ENCODE measurements at places on chromosomes 11 and 22.

DNA sequence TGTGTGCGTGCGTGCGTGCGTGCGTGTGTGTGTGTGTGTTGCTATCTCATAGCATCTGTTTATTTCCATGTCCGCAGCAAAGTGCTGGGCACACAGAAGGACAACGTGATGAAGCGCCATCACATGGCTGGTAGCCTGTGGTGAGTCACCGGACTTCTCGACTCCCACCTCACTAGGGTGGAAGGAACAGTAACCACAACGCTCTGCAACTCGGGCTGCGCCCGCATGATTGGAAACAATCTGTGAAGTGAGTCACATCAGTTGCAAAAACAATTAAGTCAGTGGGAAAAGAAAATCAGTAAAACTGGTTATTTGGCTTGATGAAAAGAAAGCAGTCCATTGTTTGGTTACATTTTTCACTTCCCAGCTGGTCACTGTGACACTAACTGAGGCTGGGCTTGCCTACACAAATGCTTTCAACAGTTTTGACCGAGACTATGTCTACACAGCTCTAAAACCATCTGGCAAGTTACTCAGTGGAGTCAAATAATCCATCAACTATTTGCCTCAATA, 437.3 kb upstream of the CADM1 start:
- DNase-seq = no peak

DNA sequence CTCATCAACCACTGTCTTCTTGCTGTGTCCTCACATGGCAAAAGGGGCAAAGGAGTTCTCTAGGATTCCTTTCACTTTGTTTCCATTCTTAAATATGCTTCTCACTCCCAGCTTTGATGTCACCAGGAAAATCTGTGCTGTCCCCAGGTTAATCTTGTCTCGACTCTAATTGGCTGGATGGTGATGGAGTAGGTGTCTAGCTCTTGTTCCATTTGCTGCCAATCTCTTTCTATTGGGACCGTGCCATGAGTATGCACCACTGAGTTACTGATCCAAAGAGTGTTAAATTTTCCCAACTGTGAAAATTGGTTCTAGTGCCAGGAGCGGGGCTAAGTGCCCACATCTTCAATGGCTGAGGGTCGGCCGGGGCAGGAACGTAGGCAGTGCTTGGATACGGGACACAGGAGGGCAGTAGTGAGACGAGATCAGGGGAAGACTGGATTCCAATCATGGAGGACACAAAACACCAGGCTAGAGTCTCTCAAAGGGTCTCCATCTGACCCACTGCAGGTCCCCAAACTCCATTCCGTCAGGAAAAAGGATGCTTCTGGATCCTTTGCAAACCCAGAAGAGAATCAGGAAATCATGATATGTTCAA, 47.7 kb upstream of the CSNK2A3 start:
- no peak for DNase-seq

DNA sequence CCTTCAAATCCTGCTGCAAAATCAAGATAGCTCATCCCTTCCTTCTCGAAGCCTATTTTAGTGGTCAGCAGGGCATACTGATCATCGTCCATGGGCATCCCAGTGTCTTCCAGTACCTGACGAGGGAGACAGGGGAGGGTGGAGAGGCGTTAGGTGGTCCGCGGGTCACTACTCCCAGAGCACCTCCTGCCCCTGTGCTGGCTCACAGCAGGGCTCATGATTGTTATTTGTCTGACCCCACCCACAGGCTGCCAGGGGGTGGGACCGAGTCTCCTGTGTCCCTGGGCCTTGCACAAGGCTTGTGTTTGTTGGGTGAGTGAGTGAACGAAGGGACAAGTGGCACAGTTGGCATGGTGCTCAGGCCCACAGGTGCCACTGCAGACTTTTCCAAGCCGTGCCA, 177.0 kb downstream of the EFCAB6 start:
- no peak for DNase-seq

DNA sequence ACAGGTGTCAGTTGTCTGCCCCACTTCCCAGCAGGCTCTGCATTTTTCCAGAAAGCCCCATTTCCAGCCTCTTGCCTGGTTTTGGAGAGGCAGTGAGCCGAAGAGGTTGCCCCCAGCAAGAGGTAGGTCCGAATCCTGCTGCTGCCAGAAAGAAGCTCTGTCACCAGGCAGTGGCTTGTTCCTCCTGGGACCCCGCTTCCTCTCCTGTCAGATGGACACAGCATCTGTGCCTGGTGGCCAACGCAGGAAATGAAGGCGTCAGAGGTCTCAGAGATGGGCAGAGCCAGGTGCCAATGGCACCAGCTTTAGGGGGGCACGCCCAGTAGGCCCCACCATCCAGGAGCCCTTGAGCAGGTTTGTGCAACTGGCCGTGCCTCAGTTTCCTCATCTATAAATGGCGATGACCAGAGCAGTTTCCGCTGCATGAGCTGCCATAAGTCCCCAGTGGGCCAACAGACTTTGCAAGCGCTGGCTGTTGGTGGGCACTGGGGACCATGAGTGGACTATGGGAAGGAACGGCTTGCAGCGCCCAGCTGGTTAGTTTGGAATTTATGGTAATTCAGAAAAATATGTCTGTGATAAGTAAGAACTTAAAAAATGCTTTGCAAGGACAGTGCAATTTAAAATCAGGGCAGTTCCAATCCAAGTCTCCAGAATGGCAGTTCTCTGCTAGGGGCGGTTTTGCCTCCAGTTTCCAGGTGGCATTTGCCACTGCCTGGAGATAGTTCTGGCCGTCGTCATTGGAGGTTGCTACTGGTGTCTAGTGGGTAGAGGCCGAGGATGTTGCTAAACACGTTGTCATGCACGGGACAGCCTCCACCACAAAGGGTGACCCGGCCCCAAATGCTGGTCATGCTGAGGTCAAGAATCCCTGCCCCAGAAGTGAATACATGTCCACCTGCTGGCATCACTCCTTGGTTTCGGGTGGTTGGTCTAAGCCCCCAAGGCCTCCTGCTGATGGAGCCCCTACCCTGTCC, 2.3 kb upstream of the OSBPL5 start:
- DNase-seq = no peak

GRCh38 chr22:19473578-19473977, 5.4 kb downstream of the UFD1 start:
- DNase-seq = no peak

GRCh38 chr11:130915603-130916237, 559 bp downstream of the SNX19 start:
- DNase-seq = no peak

- DNase-seq = no peak
Observed at GRCh38 chr22:30294066-30294465, 4.8 kb upstream of the CASTOR1 start.

DNA sequence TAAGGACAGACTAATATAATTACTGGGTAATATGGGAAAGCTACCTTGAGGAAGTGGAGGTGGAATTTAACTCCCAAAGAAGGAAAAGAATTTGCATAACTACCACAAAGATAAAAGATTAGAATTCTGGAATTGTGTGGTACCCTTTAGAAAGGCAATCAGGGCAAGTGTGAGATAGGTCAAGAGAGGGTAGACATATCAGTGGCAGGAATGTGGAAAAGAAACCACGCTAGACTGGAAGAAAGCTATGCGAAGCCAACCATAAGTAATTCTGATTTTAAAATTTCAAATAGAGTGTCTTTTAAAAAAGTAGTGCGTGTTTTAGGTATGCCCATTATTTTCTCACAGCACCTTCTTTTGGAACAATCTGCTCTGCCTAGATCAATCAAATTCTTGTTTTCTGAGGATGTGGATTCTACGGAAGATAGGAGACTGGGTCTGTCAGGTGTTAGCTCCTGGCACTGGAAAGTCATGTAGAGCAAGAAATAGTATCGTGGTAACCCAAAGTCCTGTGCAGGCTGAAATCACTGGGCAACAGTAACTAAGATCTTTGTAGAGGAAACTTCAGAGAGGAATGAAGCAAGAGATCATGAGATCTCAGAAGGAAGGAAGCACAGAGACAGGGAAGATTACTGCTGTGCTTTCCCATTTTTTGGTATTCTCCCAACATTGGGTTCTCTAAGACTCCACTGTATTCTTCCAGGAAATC, 111.3 kb upstream of the MTMR2 start:
- no peak for DNase-seq

GRCh38 chr22:47269516-47270088, 507.2 kb downstream of the TBC1D22A start:
- DNase-seq = no peak

- no peak for DNase-seq
Observed at GRCh38 chr11:111870113-111870512, 1.3 kb downstream of the ALG9 start.

- DNase-seq = no peak
Observed at GRCh38 chr11:79082907-79083306, 357.9 kb downstream of the TENM4 start.

- DNase-seq = no peak
Observed at GRCh38 chr22:22787151-22787550, 100.5 kb upstream of the IGLL5 start.

GRCh38 chr11:63551091-63551888, 11.9 kb downstream of the PLAAT2 start:
- no peak for DNase-seq

- DNase-seq = no peak
Observed at GRCh38 chr11:61918251-61918937, 1.0 kb upstream of the RAB3IL1 start.

DNA sequence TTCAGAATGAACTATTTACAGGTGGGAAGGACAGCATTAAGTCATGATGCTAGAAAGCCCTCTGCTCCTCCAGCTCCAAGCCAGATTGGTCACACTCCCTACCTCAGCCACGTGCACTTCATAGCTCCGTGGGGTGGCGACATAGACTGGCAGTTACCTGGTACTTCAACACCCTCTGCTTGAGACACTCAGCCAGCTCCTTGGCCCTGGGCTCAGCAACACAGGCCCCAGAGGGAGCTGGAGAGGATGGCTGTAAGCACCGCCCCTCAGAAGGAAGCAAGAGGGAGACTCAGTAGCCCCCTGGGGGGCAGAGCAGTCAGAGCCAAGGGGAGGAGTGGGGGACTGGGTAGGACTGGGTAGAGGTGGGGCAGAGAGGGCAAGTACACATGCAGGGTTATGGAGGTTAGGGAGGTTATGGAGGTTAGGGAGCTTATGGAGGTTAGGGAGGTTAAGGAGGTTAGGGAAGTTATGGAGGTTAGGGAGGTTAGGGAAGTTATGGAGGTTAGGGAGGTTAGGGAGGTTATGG, 102.1 kb upstream of the BID start:
- DNase-seq = no peak

DNA sequence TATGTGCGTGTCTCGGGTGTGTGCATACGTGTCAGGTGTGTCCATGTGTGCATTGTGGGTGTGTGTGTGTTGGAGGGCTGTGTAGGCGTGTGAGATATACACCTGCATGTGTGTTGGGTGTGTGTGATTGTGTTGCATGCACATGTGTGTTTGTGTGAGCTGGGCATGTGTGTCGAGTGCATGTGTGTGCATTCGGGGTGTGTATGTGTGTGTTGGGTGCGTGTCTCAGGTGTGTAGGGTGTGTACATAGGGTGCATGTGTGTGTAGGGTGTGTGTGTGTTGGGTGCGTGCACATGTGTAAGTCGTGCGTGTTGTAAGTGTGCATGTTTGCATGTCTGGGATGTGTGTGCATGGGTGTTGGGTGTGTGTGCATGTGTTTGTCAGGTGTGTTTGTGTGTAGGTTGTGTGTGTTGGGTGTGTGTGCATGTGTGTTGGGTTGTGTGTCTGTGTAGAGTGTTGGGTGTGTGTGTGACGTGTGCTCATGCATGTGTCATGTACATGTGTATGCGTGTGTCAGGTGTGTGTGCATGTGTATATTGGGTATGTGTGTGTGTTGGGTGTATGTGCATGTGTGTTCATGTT, 4.1 kb downstream of the MUC6 start:
- no peak for DNase-seq

- no peak for DNase-seq
Observed at GRCh38 chr22:47854251-47854650, 1091.8 kb downstream of the TBC1D22A start.

DNA sequence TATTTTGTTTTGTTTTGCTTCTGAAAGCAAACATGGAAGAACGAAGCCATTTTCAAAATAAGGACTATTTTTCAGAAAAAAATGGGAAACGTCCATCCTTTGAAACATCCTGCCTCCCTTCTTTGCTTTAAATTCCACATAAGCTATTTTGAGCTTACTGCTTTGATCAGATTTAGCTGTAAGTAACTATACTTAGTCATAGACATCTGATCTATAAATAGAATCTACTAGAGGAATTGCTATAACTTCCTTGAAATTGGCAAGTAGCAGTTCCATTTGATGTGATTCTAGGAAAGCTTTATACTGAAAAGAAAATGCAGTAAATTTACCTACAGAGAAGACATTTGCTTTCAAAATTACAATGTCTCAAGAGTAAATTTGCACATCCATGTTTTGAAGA, 305.8 kb downstream of the TTC28 start:
- no peak for DNase-seq

- no peak for DNase-seq
Observed at GRCh38 chr11:810040-810567, 337 bp downstream of the RPLP2 start.

- no peak for DNase-seq
Observed at GRCh38 chr11:134254433-134255183, 1.2 kb downstream of the ACAD8 start.

- DNase-seq = peak; percentile 75
Observed at GRCh38 chr22:42926104-42926503, 69.0 kb upstream of the ARFGAP3 start.

Data from pulmonary artery endothelial cell (primary cell).